ENCODE measurements at places on chromosomes 16 and 17.

- no peak for DNase-seq
Measured at GRCh38 chr17:68792873-68793272, 162.3 kb downstream of the ABCA8 start.

- no peak for DNase-seq
Measured at GRCh38 chr17:13538841-13539411, 62.8 kb downstream of the HS3ST3A1 start.

GRCh38 chr16:22008215-22009059 is 526 bp downstream of the MOSMO start:
- no peak for DNase-seq

DNA sequence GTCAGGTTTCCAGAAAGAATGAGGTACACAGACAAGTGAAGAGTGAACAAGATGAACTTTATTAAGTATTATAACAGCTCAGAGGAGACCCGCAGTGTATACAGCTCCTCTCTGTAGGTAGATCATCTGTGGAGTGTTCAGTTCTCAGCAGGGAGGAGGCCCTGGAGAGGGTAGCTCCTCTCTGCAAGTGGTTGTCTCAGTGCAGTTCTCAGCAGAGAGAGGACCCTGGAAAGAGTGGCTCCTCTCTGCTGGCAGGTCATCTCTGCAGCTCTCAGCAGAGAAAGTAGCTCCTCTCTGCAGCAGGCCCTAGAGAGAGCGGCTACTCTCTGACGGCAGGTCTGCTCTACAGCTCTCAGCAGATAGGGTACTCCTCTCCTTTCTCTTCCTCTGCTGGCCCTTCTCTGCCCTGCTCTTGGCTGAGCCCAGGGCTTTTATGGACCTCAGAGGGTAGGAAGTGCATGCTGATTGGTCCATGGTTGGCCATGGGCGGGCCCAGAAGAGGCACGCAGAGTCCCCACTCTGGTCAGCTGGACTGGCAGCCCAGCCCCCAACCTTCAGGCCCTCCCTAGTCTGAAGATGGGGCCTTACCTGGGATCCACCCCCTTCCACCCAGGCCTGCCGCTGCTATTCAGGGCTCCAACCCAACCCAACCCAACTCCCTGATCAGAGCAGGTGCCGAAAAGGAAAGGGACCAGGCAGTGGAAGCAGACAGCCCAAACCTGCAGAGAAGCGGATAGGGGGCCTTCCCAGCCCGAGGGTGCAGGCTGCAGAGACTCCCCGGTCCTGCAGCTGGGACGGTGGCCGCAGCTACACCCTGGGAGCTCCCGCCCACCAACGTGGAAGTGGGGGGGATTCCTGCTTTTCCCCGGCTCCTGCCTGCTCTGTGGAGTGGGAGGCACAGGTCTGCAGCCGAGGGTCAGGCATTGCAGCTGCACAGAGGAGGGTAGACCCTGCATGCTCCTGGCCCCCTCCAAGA is 18.5 kb upstream of the DNAJA2 start:
- no peak for DNase-seq

DNA sequence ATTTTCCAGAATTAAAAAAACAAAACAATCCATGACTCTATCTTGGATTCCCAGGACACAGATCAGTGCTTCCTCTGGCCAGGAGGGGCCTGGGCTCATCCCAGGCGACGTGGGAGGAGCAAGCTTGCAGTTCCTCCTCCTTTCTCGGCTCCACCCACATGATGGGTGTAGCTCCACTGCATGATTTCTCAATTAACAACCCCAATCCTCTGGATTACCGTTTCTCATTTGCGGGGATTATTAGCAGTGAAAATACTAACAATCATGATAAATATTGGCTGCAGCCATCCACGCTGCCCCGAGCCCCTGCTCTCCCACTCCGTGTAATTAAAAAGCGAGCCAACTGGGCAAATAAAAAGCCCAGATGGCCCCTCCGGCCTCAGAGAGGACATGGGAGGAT is 46.4 kb upstream of the SDK2 start:
- DNase-seq, result no peak

GRCh38 chr16:22004341-22004740 is 3.4 kb upstream of the PDZD9 start:
- no peak for DNase-seq

DNA sequence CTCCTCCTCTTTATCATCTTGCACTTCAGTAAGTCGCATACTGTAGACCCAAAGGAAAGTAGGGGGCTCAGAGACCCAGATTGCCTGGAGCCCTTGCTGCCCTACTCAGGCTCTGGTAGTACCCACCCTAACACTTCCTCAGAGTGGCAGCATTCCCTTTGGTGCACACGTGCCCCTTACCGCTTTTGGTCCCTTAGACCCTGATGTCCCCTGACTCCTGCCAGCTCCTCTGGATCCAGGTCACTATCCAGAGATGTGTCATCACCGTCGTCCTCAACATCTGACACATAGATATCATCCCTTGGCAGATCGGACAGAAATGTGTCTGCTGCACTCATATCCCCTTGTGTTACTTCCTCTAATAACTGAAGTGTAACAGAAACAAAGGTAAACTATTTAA is 5.4 kb upstream of the PSMC5 start:
- no peak for DNase-seq

- DNase-seq, result no peak
Measured at GRCh38 chr17:60442271-60443173, 20.2 kb downstream of the CHCT1 start.

- DNase-seq, result no peak
Measured at GRCh38 chr17:33199571-33200510, 93.3 kb downstream of the ASIC2 start.

GRCh38 chr17:79574108-79574507 is 36.7 kb downstream of the RBFOX3 start:
- no peak for DNase-seq

DNA sequence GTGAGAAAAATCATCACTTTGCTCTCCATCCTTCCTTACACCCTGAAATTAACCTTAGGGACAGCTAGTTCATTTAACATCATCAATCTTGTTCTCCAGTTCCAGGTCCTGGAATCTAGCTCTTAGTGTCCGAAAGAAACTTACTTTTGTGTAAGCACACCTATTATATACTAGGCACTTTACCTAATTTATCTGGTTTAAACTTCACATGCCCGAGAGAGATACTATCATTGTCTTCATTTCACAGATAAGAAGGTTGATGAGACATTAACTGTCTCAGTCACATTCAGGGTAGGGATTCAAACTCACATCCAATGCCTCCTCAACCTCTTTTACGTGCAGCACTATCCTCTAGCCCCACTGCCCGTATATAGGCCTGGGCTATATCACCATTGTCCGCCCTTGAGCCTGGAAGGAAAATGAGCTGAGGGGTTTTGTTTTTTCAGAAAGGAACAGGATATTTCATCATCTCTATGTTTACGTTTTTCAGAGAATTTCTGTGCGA is 501 bp upstream of the AP2B1 start:
- DNase-seq, result no peak

GRCh38 chr17:8994319-8994718 is 27.0 kb upstream of the NTN1 start:
- DNase-seq, result no peak
